ENCODE measurements at places on chromosomes 11 and 22.

DNA sequence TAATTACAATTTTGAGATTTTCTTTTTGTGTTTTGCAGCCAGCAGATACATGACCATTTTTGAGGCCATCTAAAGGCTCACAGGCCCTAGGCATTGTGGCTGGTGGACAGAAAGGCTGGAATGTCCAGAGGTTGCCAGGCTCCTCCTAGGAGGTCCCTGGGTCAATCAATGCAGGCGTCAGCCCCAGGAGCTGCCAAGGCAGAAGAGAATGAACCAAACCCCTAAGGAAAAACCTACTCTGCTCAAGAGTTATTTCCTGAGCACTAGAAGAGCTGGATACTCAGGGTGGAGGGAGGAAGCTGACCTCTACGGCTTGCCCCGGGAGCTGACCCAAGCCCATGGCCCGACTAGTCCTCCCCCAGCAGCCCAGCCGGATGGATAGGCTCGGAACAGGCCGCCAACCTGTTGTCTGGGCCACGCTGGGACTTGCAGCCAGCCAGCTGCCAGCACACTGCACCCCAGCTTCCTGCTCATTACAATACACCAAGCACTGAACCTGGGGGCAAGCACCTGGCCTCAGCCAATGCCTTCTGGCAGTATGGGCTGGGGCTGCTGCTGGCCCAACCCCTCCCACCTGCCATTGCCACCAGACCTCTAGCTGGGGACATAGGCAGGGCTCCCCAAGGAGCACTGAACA is 5.7 kb upstream of the SCGB1A1 start:
- DNase-seq: no peak

DNA sequence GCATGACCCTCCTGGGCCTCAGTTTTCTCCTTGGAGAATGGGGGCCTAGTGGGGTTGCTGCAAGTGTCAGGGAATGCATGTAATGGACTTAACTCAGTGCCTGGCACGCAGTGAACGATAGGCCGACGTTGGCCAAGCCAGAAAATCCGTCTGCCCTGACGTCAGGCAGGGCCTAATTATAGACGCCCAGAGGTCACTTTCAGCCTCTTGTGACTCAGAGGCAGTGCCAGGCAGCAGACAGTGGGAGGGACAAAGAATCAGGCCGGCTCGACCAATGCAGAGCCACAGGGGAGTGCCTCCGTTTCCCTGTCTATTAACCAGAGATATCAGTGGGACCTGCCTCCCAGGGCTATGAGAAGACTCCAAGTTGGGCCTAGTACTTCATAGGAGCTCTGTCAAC is 115.0 kb downstream of the MN1 start:
- DNase-seq: no peak

GRCh38 chr11:82807646-82808045 is 74.0 kb upstream of the FAM181B start:
- DNase-seq: no peak

- DNase-seq: no peak
These were observed 2.6 kb upstream of the LTBP3 start for GRCh38 chr11:65560555-65561418.

Measured in effector CD8-positive, alpha-beta T cell (primary cell).